ENCODE measurements at places on chromosomes 11 and 22.

- DNase-seq, result no peak
These were observed 28.5 kb upstream of the CCDC34 start for GRCh38 chr11:27391331-27392015.

- DNase-seq, result no peak
These were observed 10.0 kb upstream of the PKNOX2 start for GRCh38 chr11:125154378-125155099.

GRCh38 chr22:50723991-50724390, 14.0 kb upstream of the ACR start:
- DNase-seq, result no peak

DNA sequence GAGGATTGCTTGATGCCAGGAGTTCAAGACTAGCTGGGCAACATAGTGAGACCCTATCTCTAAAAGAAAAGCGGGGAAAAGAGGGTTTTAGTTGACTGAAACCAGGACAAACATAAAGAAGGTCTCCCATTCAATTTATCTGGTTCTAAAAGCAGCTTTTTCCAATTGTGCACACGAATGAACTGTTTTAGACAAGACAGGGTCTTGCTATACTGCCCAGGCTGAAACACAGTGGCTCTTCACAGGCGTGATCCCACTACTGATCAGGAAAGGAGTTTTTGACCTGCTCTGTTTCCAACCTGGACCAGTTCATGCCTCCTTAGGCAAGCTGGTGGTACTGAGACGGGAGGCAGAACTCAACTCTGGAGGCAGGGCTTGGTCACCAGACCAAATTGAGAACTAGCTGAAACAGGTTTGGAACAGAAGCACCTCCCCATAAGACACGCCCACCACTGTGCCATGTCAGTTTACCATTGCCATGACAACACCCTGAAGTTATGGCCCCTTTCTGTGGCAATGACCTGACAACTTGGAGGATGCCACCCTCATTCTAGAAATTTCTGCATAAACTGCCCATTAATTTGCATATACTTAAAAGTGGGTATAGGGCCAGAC, 2.8 kb upstream of the NUCB2 start:
- peak; percentile 86 for DNase-seq

DNA sequence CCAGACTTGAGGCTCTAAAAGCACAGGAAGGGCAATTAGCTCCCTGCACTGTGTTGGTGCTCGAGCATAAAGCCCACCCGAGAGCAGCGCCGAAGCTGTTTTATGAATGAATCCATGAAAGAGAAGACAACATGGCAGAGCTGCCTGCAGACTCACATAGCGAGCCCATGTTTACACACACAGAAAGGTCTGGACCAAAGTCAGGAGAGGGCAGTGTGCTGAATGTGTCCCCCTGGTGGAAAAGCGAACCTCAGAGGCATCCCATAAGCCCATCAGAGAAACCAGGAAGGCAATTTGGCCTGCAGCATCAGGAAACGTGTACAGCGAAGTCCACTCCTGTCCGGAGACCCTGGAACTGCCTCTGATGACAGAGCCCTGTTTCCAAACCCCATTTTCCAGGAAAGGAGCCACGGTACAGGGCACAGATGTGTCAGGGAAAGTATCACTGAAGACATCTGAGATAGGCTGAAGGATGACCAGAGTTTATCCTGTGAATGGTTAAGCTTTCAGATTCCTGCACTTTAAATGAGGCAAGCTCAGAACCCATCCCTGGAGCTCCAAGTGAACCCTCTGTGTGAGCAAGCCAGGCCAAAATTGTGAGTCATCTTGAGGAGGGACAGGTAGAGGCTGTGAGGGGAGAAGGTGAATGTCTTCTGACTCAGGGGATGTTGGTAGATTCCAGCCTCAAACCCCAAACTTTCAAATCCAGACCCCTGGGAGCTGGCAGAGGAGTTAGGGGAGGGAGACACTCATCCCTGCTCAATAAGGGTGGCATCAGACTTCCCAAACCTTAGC, 36.9 kb downstream of the CHRDL2 start:
- no peak for DNase-seq

DNA sequence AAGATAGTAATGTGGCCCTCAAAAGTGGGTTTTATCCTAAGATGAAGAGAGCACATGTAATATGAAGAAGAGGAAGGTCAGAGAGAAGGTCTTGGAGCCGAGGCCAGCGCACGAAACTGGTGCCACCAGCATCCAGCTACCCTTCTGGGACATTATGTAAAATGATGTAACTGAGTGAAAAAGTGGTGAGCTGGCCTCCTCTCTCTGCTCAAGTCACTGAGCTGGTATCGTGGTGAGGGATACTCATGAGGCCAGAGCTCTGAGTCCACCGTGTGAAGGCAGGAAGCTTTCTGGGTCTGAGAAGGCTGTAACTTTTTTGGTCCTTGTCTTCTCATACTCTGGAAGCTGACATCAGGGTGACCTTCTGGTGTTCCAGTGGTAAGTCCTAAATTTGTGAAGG, 25.1 kb downstream of the RNF185 start:
- no peak for DNase-seq

GRCh38 chr11:60431251-60431650, 1.9 kb downstream of the MS4A5 start:
- no peak for DNase-seq

- DNase-seq, result peak; percentile 6
These were observed 328.1 kb upstream of the MPPED2 start for GRCh38 chr11:30914143-30914762.

- no peak for DNase-seq
These were observed 35.2 kb downstream of the MAML2 start for GRCh38 chr11:96307776-96308140.

DNA sequence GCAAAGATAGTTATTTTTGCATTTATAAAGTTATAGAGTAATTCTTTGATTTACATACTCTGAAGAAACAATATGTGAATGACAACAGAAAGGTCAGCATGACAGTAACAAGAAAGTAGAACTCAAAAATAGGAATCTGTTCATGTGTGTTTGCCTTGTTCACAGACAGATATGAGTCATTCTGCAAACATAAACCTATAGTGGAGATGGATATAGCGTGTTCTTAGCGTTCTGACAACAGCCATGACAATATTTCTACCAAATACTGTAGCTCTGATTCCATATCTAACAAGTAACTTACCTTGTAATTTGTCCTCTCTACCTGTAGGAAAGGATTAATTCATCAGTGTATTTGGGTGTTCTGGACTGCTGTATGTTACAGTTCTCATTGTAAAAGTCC, 208.5 kb upstream of the MTMR2 start:
- DNase-seq, result no peak

GRCh38 chr11:73359930-73360742, 16.1 kb upstream of the RELT start:
- peak; percentile 44 for DNase-seq

DNA sequence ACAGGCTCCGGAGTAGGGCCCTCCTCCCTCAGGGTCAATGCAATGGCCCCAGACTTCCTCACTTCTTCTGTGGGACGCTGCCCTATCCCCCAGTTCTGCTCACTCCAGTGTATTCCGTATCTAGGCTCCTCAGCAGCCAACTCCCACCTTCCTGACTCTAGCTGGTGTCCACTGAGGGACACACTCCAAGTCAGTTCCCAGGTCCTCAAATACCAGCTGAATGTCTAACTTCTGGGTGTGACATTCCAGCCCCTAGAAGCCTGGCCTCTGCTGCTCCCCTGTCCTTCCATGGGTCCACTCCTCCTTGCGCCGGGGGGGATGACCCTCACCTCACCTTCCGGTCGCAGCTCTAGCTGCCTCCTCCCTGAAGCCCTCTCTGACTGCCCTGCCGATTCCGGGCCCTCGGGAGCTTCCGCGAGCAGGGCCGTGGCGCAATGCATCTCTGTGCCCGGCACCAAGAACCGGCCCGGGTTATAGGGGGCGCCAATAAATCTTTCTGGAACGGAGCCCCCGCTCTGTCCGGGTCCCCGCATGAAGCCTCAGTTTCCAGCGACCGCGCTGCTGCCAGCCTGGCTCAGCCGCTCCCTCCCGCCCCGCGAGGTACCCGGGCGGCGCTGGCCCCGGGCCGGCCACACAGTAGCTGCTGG, 15.4 kb downstream of the BAD start:
- DNase-seq, result peak; percentile 51

GRCh38 chr11:17280494-17281127, 4.1 kb downstream of the NUCB2 start:
- DNase-seq, result no peak

- no peak for DNase-seq
These were observed 723 bp upstream of the CD82 start for GRCh38 chr11:44564670-44565210.

DNA sequence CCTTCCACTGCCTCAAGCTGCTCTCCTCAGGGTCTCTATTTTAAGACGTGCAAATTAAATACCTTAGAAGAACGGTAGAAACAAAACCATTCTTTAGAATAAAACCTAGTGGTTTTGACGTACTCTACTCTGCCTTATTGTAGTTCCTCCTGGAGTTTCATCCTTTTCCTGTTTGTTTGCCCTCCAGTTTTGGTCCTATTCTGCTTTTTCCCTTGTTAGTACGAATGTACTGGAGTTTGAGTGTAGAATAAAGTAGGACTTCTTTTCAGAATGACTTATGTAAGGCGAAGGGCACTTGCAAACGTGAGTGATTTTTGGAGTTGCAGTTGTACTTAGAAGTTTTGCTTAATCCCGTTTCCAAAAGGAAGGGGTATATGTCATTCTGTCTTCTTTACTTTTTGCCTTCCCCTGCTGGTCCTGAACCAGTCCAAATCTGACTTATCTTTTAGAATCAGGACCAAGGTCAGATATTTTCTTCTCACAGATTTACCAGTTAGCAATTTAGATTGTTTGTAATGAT, 1.4 kb downstream of the SIK2 start:
- DNase-seq, result no peak

- DNase-seq, result no peak
These were observed 9.0 kb upstream of the RRM1 start for GRCh38 chr11:4085575-4085974.

DNA sequence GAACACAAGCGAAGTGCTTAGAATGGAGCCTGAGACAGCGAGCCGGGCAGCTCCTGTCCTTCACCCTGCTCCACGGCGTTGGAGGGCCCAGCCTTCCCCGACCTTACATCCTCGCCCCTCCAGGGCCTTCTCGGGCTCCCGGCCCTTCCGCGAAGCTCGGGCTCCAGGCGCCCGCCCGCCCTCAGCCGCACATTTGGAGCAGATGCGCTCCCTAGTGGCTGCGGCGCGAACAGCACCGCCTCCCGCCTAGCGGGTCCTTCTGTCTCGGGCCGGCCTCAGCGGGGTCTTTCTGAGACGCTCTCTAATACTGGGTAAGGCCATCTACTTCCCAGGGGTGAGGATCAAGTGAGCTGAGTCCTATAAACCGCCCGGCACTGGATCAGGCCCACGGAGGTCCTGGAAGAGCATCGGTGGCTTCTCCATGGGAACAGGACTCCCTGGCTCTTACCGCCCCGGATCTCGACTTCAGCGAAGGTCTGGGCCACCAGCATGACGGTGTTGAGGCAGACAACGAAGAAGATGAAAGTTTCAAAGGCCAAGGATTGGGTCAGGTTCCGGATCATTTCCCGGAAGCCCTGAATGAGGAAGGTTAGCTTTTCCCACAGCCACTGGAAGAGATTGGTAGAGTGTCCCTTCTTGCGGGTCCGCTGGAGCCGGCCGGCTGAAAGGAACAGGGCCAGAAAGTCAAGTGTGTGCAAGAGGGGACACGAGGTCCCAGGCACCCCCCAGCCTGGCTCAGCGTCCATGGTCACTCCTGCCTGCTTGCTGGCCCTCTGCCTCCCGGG, 3.7 kb downstream of the CATSPER1 start:
- DNase-seq, result peak; percentile 70

GRCh38 chr11:88420165-88420791, 82.7 kb upstream of the CTSC start:
- no peak for DNase-seq

GRCh38 chr11:16049611-16050010, 306.7 kb downstream of the SOX6 start:
- no peak for DNase-seq

DNA sequence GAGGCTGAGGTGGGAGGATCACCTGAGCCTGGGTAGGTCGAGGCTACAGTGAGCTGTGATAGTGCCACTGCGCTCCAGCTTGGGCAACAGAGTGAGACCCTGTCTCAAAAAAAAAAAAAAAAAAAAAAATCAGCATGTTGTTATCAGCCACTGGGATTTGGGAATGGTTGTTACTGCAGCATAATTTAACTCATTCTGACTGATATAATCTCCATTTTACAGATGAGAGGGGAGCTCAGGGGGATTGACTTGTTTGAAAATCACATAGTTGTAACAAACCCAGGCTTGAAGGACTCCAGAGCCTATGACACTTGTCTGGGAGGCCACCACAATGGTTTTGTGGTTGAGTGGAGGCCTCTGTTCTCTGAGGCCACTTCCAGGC, 3.0 kb upstream of the SEPTIN3 start:
- no peak for DNase-seq

DNA sequence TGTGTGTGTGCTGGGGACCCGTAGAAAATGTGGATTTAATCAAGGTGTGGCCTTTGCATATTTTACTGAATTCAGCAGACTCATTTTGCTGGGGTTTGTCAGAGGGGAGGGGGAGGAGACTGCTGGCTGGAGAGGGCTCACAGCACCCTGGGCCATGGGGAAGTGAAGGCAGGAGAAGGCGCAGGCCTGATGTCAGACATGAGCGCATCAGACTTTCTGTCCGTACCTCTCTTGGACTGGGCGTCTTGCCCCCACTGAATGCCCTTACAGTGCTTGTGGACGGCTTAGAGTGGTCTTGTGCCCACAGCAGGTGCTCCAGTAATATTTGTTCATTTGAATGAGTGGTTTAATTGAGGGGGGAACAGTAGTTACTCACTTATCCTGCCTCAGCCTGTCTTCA, 75.2 kb downstream of the TEAD1 start:
- DNase-seq, result no peak

DNA sequence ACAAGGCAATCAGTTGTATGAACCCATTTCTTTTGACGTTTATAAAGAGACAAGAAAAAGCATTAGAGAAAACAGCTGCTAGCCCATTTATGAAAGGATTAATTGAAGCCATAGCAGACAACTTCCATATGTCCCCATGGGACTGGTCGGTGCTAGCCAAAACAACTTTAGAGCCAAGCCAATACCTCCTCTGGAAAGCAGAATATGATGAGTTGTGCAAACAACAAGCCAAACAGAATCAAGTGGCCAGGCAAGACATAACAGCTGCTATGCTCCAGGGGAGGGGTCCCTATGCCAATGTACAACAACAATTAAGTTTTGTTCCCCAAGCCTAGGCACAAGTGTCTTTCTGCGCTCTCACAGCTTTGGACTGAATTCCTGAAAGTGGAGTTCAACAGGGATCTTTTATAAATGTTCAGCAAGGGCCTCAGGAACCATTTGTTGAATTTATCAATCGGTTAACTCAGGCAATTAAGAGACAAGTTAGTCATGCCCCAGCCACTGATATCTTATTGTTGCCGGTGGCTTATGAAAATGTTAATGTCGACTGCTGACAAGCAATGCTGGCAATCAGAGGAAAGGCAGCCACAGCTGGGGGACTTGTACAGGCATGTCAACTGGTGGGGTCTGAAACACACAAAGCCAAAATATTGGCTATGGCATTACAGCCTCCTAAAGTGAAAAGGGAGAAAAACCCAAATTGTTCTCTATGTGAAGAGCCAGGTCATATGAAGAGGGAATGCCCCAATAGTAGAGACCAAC, 1593.1 kb upstream of the TENM4 start:
- no peak for DNase-seq

- DNase-seq, result peak; percentile 65
These were observed 19.2 kb upstream of the PLET1 start for GRCh38 chr11:112279901-112280267.
